ENCODE measurements at places on chromosomes 11 and 22.

DNA sequence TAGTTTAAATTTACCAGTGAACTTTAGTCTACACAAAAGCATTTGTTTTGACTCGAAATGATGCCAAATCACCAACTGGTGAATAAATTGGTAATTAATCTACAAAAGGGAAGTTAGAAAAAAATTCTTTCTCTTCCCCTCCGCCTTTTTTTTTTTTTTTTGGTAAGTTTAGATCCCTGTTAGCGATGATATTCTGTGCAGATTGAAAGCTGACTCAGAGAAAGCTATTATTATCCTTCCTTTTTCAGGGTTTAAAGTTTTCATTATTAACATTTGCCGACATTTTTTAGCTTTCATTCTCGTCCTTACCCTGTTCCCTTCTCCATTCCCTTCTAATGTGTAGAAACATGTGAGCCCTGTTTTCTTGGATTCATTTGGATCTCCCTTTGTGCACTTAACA, 16.8 kb upstream of the NUP160 start:
- DNase-seq = no peak

DNA sequence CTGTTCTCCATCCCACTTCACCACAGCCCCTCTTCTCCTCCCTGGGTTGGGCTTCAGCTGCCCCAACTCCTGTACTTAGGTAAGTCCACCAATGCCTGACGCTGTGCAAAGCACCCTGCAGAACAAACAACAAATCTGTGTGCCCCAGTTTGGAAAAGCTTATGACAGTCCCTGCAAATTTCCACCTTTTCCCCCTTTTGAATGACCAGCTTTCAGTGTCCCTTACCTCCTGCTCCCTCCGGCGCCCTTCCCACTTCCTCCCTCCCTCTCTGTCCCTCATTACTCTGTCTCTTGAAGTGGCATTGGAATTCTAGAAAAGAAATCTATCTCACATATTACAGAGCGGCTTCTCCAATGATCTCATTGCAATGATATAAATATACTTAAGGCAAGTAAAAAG, 352.9 kb upstream of the B3GAT1 start:
- no peak for DNase-seq

DNA sequence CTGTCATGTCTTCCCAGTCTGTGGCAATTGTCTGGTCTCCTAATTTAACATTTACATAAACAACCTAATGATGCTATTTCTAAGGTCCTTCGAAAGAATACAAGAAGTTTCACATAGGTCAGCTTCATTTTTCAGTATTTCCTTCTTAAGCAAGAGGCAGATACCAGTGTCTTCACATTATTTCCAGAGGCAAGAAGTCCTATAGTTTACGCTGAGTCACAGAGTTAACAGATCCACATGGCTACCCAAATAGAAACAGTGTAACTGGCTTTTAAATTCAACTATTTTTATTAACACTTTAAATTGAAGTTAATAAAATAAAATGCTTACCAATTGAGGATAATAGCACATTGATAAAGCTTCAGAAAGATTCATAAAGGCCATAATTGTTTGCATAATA, 10.9 kb downstream of the PRRG4 start:
- DNase-seq = no peak

- peak; percentile 47 for DNase-seq
Measured at GRCh38 chr11:104155375-104155774, 8.6 kb downstream of the PDGFD start.

DNA sequence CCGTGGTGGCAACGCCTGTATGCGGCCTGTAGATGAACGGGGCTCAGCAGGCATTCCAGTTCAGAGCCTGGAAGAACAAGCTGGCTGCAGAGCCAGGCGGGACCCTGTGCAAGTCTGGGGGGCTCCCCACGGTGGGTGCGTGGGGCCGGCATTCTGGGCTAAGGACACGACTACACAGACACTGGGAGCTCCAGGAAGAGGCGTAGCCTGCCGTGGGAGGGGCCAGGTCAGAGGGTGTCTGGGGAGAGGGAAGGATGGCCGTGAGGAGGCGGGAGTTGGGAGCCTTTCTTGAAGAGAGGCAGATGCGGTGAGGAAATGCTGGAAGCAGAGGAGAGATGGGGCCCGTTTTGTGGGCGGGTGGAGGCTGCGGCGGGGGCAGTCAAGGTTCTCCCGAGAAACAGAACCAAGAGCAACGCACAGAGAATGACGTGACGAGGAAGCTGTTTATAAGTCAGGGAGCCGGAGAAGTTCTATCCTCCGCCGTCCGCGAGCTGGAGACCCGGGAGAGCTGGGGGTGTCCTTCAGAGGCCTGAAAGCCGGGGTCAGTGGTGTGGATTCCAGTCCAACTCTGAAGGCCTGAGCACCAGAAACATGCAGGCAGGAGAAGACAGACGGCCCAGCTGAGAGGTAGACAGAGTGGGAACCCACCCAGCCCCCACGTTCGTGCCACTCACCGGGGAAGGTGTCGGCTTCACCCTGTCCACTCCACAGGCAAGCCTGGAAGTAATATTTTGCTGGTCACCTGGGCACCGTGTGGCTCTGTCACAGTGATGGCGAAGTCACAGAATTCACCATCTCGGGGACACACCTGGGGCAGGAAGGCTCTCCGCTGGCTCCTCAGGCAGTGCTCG, 529.6 kb downstream of the BRD1 start:
- DNase-seq = no peak

- no peak for DNase-seq
Measured at GRCh38 chr11:118868659-118869058, 15.0 kb upstream of the CXCR5 start.

DNA sequence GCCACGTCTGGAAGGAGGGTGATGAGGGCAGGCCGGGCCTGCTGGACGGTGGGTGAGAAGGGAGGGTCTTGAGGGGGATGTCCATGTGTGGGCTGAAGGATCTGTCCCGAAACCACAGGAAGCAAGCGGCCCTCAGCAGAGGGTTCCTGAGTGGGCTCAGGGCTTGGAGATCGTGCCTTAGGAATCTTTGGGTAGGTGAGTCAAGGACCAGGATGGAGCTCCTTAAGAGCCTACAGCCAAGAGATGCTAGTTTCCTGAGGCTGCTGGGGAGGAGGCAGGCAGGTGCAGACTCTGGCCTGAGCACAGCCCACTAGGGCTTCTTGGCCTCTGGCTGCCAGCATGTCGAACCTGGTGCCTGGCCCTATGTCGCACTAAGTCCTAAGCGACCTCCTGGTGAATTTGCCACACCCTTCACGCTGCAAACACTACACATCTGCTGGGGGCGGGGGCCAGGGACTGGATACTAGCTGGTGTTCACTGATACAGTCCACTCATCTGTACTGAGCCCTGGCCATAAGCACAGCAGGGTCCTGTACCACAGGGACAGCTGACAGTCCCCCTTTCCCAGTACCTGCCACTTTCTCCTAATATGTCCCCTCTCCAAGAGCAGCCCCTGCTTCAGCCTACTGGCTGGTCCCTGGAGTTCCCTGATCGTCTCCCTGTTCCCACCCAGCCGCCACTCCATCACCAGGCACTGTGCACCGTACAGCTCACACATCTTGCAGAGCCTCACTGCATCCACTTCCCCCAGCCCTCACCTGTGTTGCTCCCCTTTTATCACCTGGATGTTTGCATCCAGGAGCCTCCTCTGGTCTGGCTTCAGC, 19.5 kb downstream of the GNAZ start:
- no peak for DNase-seq

DNA sequence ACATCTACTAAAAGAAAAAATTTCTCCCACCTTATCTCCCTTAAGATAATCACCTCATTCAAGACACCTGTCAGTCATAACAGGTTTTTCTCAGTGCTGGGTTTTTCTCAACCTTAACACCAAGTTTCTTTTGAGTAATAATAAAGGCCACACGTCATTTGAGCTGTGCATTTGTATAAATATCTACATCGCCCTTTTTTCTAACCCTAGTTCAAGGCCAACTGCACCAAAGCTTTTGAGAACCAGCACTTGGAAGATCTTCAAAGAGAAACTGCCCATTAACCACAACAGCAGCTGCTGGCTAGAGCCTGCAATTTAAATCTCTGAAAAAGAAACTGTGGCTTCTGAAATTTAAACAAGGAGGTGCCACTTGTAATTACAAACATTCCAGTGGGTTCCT, 6.9 kb downstream of the CADM1 start:
- no peak for DNase-seq

- DNase-seq = no peak
Measured at GRCh38 chr11:22472306-22472705, 134.1 kb downstream of the SLC17A6 start.

- peak; percentile 46 for DNase-seq
Measured at GRCh38 chr11:128394431-128395089, 192.8 kb downstream of the ETS1 start.

DNA sequence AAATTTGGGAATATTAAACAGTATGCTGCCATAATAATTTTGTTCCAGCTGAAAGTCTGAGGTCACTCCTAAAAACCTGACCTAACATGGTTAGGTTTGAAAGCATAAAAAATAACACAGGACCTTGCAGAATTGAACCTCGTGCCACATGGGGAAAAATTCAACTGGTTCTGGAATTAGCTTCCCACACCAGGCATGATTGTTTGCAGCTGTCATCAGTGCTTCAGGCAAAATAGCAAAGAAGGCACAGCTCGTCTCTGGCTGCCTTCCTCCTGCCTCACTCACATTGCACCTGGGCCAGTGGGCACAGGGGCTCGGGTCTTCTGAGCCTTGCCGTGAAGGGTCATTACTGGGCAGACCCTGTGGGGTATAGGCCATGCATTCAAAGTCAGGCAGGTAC, 153.8 kb upstream of the ARHGAP20 start:
- no peak for DNase-seq

- DNase-seq = no peak
Measured at GRCh38 chr11:124625504-124626168, 3.0 kb downstream of the TBRG1 start.

DNA sequence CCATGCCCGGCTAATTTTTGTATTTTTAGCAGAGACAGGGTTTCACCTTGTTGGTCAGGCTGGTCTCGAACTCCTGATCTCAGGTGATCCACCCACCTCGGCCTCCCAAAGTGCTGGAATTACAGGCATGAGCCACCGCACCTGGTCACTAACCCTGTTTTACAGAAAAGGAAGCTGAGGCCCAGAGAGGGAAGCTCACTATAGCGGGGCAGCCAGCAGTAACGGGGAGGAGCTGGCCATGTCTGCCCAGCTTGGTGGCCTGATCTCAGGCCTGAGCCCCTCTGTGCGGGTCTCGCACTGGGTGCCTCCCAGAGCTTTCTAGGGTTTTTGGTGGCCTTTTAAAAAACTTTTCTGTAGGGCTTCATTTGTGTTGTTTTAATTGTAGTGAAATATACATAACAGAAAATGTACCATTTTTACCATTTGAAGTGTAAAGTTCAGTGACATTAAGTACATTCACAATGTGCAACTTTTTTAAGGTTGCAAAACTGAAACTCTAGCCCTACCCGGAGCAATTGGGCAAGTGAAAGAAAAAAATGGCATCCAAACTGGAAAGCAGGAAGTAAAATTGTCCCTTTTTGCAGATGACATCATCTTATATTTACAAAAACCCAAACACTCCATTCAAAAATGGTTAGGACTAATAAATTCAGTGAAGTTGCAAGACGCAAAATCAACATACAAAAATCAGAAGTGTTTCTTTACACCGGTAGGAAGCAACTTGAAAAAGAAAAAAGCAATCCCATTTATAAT, 14.5 kb upstream of the CYTH4 start:
- no peak for DNase-seq

DNA sequence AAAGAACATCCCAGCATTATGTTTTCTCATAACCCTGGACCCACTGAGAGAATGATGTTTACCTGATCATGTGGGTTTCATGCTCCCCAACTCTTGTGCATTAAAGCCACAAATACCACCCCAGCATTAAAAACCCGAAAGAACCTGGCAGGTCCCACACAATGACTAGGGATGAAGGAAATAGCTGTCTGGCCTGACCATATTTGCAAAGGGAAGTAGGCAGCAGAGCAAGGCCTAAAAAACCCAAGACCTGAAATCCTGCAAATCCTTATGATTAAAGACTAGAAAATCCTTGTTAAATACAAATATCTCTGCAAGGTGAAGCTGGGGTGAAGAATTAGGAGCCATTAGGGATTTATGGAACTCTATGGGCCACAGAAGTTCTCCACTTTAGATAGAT, 23.7 kb downstream of the PAK1 start:
- no peak for DNase-seq

GRCh38 chr11:118258410-118258809, 5.7 kb downstream of the MPZL2 start:
- no peak for DNase-seq

- DNase-seq = peak; percentile 47
Measured at GRCh38 chr11:83278351-83278750, 7.8 kb downstream of the CCDC90B start.

DNA sequence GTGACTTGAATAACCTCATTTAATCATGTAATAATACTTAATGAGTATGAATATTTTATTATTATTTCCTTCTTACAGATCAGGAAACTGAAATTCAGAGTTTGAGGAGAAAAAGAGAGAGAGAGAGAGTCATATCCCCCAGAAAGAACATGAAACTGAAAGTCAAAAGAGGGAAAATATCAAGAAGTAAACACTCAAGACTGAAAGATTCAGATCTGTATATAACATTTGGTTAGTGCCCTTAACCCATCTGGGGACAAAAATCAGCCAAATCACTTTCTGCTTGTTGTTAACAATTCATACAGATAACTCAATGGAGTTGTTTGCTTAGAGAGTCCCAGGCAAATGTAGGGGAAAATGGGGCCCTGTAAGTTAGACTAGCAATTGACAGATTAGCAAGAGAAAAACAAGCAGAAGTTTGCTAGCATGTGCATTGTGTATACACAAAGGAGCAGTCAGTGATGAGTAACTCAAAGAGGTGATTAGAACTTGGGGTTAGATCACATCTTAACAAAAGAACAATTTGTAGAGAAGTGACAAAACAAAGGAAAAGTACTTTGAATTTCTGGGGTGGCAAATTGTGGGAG, 25.9 kb upstream of the MMP13 start:
- DNase-seq = peak; percentile 37

GRCh38 chr11:6251990-6252473, 7.6 kb upstream of the CCKBR start:
- peak; percentile 90 for DNase-seq

DNA sequence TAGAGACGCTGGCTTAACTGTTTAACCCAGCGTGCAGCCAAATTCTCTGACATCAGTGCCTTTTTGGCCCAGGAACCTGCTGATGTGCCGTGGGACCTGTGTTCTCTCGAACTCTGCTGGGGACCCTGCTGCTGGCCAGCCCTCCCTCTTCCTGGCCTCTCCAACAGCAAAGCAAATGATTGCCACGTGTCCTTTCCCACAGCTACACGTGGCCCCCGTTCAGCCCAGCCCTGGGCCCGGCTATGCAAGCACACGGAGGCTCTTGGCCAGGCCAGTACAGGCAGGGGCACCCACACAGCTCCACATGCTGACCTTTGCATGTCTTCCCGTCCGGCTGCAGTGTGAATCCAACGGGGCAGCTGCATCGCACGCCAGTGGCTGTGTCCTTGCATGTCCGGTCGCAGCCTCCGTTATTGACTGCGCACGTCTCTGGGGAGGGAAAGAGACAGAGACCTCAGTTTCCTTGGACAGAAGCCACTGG, 51.6 kb upstream of the TTLL12 start:
- DNase-seq = no peak

GRCh38 chr22:38824585-38824984, 19.2 kb downstream of the NPTXR start:
- DNase-seq = peak; percentile 73

GRCh38 chr11:65226103-65226442, 35.7 kb upstream of the POLA2 start:
- DNase-seq = no peak
